Activated CD4-positive, alpha-beta memory T cell treated with anti-CD3 and anti-CD28 coated beads, Interleukin-2, amount 10 ng/mL, durations not matched to agents 7 days and 5 days (primary cell): ENCODE measurements at places on chromosomes 1 and 21. TPM values are rescaled to one million over a fixed set of nuclear protein-coding genes. Genes with fewer than 3 reads are reported as not detected.

Gene FCMR
- total RNA-seq, result 117 TPM

Gene CELA2B
- not detected for total RNA-seq

Gene ADAMTS1
- 1.4 TPM for total RNA-seq

Gene MYBPH
- not detected for total RNA-seq

Gene B4GALT3
- total RNA-seq, result 56.7 TPM

Gene RPRD2
- 33.6 TPM for total RNA-seq

Gene CYP2J2
- total RNA-seq, result 2.8 TPM

Gene GBP1
- total RNA-seq, result 141 TPM
